ENCODE measurements at places on chromosomes 12 and 14. TPM values are rescaled to one million over a fixed set of nuclear protein-coding genes. Genes with fewer than 3 reads are reported as not detected.

DPPA3 gene
- not detected for total RNA-seq

POTEM gene
- total RNA-seq, result not detected

GPR132 gene
- 0.66 TPM for total RNA-seq

MANSC4 gene
- not detected for total RNA-seq

ADCY4 gene
- total RNA-seq, result 13.0 TPM

INSM2 gene
- total RNA-seq, result 24.3 TPM

GDF3 gene
- total RNA-seq, result not detected

FBLN5 gene
- total RNA-seq, result 69.1 TPM

CD163L1 gene
- total RNA-seq, result 7.4 TPM

AMN1 gene
- 42.8 TPM for total RNA-seq

PLBD1 gene
- 13.8 TPM for total RNA-seq

LPAR5 gene
- 0.88 TPM for total RNA-seq

SIVA1 gene
- total RNA-seq, result 125 TPM

TOMM20L gene
- not detected for total RNA-seq

STXBP6 gene
- 13.9 TPM for total RNA-seq

POLE2 gene
- 14.3 TPM for total RNA-seq

LRRK2 gene
- total RNA-seq, result 19.8 TPM

KIF5A gene
- 30.1 TPM for total RNA-seq

KLRC2 gene
- not detected for total RNA-seq

KNTC1 gene
- 46.3 TPM for total RNA-seq

R3HDM2 gene
- 55.9 TPM for total RNA-seq

GRIN2B gene
- 8.7 TPM for total RNA-seq

GPR68 gene
- total RNA-seq, result 2.1 TPM

SERPINA3 gene
- total RNA-seq, result 0.99 TPM

DENND5B gene
- 61.6 TPM for total RNA-seq

P2RX7 gene
- total RNA-seq, result 4.0 TPM

NELL2 gene
- total RNA-seq, result 195 TPM

ZBTB42 gene
- total RNA-seq, result 5.4 TPM

STON2 gene
- total RNA-seq, result 338 TPM
